ENCODE measurements at places on chromosomes 5 and 9. TPM values are rescaled to one million over a fixed set of nuclear protein-coding genes. Genes with fewer than 3 reads are reported as not detected.

- no peak for DNase-seq
Measured at GRCh38 chr5:173643964-173644363, 27.5 kb upstream of the BOD1 start.

DNA sequence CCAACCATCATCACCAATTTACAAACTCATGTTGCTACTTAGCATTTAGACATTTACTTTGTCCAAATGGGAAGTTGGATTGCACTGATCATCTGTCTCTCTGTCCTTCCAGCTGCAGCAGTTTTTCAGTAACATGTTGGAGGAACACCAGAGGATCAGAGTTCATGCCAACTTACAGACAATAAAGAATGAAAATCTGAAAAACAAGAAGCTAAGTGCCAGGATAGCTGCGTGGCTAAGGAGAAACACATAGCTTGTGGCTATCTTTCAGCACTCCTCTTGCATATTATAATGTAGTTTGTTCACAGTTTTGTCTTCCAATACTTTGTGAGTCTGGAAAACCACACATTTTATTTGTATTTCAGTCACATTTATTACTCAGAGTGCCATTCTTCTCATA, 6.4 kb upstream of the ARL14EPL start:
- DNase-seq = no peak

DNA sequence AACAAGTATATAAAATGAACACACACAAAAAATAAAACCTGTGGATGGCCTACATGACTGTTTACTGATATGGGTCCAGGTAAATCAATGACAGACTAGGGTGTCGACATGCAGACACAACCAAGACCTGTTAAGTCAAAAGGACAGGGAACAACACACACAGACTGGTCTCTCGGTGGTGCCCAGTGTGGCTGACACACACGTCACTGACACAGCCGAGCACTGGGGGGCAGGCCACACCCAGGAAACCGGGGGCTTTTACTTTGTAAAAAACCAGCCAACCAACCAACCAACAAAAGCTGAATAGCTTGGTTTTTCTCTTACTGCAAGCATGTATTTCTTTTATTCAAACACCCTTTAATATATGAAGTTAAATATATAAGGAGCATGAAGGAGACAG, 5.0 kb downstream of the FAM163B start:
- no peak for DNase-seq

DNA sequence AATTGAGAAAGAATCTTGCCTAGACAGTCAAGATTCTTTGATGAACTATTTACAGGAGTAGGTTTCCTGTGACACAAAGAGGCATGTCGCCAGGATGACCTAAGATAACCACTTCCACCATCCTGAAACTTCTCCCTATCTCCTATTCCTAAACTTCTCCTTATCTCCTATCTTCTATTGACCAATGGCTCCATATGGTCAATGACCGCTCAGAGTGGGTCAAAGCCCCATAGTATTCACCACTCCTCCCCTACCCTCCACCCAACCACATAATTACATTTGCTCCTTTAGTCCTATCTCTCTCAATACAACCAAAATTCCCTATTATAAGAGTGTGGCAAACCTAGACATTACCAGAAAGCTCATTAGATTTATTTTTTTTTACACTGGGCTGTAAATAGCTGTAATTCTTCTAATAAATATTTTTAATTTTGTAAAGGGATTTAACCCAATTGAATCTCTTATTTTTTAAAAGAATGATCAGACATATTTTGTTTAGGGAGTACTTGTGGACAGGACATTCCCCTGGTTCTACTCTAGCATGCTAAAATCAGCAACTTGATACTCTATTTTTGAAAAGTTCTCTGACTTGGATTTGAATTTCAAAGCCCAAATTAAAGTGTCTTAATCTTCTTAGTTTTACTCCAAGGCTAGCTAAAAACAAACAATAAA, 416.0 kb upstream of the CCNH start:
- DNase-seq = no peak

DNA sequence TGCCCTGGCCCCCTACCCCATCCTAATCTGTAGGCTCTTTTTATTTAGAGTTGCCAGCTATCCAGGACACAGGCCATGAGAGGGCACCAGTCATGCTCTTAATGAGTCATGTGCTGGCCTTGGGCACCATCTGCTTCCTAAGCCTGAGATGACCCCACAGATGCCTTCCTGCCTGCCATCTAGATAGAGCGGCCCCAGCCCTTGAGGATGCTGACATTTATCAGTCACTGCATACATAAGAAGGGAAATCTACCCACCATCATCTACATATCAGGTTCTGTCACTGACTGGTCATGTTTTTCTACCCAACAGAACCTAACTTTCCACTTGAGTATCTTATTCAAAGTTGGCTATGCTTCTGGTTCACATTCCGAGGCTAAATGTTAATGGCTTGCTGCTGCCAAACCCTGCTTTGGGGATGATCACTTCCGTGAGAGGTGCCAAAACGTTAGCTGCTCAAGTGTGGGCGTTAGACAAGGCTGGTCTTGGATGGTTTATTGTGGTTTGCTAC, 49.9 kb upstream of the TTC23L start:
- DNase-seq = peak; percentile 72

The TAF11L5 gene
- not detected for total RNA-seq

DNA sequence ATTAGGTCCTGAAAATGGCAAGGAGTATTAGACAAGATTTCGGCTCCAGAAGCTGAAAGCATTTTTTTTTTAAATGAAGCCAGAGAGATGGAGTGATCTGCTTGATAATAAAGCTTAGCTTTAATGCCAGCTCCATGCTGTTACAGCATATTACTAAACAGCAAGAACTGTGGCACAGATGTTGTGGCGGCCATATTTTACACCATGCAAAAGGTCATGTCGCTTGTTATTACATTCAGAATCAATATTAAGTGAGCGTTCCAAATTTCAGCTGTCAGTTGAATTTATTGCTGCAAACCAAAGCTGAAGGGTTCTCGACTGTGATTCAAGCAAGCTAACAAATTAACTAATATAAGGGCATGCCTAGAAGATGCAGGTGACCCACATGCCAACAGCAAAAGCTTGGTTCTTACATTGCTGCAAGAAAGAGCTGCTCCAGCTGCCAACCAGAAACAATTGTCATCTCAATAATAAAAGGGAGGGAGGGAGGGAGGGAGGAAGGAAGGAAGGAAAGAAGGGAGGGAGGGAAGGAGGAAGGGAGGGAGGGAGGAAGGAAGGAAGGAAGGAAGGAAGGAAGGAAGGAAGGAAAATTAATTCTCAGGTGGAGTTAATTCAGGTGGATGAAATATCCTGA, 517.7 kb upstream of the WWC1 start:
- no peak for DNase-seq

The AK6 gene
- 35.8 TPM for total RNA-seq

DNA sequence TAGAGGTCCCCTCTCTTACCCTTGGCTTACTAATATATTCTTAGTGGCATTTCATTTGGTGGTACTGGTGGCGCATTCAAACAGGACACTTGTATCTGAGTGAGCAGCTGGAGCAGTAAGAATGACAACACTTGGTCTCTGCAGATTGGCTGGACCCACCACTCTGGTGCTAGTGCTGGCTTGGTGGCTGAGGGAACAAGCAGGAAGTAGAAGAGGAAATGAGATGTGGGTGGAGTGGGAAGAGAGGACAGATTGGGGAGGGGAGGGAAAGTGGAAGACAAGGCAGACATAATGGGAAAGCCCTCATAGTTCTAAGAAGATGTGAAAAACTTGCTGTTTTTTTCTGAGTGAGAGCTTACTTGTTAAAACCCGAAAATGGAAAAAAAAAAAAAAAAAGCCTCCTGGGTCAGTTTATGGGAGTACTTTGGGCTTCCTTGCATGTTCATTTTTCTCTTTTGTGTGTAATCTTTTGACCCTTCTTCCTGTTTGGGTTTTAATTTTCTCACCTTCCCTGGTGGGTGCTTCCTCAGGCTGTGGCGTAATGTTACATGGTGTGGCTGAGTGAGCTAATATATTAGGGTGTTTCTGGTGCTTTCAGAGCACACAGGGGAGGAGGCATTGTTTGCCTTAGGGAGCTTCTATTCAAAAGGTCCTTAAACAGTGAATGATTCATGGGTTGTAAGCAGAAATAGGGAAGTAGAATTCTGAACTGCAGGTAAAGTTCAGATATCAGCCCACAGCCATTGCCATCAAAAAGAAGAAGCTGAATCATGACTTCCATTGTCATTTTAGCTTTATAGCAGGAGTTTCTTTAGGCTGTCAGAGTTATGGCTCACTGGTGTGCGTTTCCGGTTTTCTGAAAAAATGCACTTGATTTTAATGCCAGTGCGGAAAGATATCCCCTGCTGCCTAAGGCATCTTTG, 52.3 kb downstream of the TLE4 start:
- DNase-seq = no peak

The MLANA gene
- not detected for total RNA-seq

GRCh38 chr5:33260098-33260497, 180.7 kb upstream of the TARS1 start:
- DNase-seq = no peak

- no peak for DNase-seq
Measured at GRCh38 chr9:120542701-120543490, 37.1 kb downstream of the CDK5RAP2 start.

- DNase-seq = peak; percentile 73
Measured at GRCh38 chr5:149452665-149453617, 73.8 kb upstream of the IL17B start.

Data from pulmonary artery endothelial cell (primary cell).